Neural progenitor cell (in vitro differentiated cells): ENCODE measurements at places on chromosomes 7 and 10. TPM values are rescaled to one million over a fixed set of nuclear protein-coding genes. Genes with fewer than 3 reads are reported as not detected.

Gene ZNF804B
- not detected in 2 replicates for total RNA-seq

Gene TMEM139
- total RNA-seq, result 0.94 and 5.4 TPM in 2 replicates

GRCh38 chr7:142308326-142308725 is 50.5 kb upstream of the PRSS58 start:
- H3K36me3 ChIP-seq, result no peaks in the 10 kb centered on the region
- no peak overlapping the region for H3K4me3 ChIP-seq
- no peak overlapping the region for H3K27ac ChIP-seq
- H3K27me3 ChIP-seq, result no peaks in the 10 kb centered on the region
- peaks cover 6% of the 10 kb centered on the region for H3K4me1 ChIP-seq

DNA sequence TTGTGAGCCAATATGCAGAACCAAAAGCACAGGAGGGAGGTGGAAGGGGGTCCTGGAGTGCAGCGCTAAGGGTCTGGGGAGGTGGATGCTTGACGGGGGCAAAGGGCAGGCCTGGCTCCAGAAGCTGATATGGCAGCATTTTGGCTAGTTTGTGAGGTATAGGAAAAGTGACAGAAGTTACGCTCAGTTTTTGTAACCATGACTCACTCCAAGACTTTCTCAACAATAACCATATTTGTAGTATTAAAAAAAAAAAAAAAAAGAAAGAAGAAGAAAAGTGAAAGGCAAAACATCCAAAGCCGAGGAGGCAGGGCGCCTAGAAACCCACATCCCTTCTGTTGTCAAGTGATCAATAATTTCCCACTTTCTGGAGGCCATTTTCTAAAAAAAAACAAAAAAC is 92.3 kb downstream of the RNF216 start:
- H3K27me3 ChIP-seq, result no peaks in the 10 kb centered on the region
- no peak for DNase-seq
- no peak overlapping the region for H3K27ac ChIP-seq
- H3K4me3 ChIP-seq, result no peak overlapping the region

Gene NT5C3A
- 34.6 and 72.1 TPM in 2 replicates for total RNA-seq

- H3K27me3 ChIP-seq, result no peaks in the 10 kb centered on the region
- H3K4me1 ChIP-seq, result no peaks in the 10 kb centered on the region
- H3K27ac ChIP-seq, result no peak overlapping the region
- no peak for DNase-seq
- no peaks in the 10 kb centered on the region for H3K36me3 ChIP-seq
- H3K4me3 ChIP-seq, result no peak overlapping the region
These were observed 292.4 kb upstream of the MYO3A start for GRCh38 chr10:25641595-25641994.

GRCh38 chr10:5354068-5354467 is 10.7 kb upstream of the UCN3 start:
- no peaks in the 10 kb centered on the region for H3K36me3 ChIP-seq
- H3K27ac ChIP-seq, result no peak overlapping the region
- no peaks in the 10 kb centered on the region for H3K27me3 ChIP-seq
- H3K4me3 ChIP-seq, result no peak overlapping the region

Gene VENTX
- total RNA-seq, result 1.0 TPM in 1 of 2 replicates, not detected in the other

Gene NPTX2
- total RNA-seq, result 5.6 and 10.5 TPM in 2 replicates

DNA sequence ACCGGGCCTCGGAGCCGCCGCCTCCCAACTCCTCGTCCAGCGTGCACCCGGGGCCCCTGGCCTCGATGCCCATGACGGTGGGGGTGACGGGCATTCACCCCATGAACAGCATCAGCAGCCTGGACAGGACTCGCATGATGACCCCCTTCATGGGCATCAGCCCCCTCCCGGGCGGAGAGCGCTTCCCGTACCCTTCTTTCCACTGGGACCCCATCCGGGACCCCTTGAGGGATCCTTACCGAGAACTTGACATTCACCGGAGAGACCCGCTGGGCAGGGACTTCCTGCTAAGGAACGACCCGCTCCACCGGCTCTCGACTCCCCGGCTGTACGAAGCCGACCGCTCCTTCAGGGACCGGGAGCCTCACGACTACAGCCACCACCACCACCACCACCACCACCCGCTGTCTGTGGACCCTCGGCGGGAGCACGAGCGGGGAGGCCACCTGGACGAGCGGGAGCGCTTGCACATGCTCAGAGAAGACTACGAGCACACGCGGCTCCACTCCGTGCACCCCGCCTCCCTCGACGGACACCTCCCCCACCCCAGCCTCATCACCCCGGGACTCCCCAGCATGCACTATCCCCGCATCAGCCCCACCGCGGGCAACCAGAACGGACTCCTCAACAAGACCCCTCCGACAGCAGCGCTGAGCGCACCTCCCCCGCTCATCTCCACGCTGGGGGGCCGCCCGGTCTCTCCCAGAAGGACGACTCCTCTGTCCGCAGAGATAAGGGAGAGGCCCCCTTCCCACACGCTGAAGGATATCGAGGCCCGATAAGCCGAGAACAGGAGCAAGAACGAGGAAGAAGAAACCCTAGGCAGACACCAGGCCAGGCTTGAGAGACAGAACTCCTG is 341.5 kb upstream of the GALNT17 start:
- peak overlapping the region; percentile 60 for H3K27ac ChIP-seq
- peaks cover 29% of the 10 kb centered on the region for H3K36me3 ChIP-seq
- no peaks in the 10 kb centered on the region for H3K4me1 ChIP-seq
- no peak overlapping the region for H3K4me3 ChIP-seq
- H3K27me3 ChIP-seq, result no peaks in the 10 kb centered on the region
- DNase-seq, result no peak

GRCh38 chr7:34946486-34946885 is 90.8 kb downstream of the DPY19L1 start:
- H3K27me3 ChIP-seq, result no peaks in the 10 kb centered on the region
- peak; percentile 14 for DNase-seq
- H3K4me3 ChIP-seq, result no peak overlapping the region
- H3K36me3 ChIP-seq, result no peaks in the 10 kb centered on the region

Gene JAKMIP3
- 0.31 and 0.37 TPM in 2 replicates for total RNA-seq

DNA sequence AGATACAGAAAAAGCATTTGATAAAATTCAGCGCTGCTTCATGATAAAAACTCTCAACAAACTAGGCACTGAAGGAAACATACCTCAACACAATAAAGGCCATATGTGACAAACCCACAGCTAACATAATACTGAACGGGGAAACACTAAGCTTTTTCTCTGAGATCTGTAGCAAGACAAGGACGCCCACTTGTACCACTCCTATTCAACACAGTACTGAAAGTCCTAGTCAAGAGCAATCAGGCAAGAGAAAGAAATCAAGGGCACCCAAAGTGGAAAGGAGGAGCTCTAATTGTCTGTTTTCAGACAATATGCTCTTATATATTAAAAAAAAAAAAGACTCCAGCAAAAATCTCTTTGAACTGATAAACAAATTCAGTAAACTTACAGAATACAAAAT is 13.3 kb downstream of the DIP2C start:
- no peak overlapping the region for H3K4me3 ChIP-seq
- H3K27me3 ChIP-seq, result no peaks in the 10 kb centered on the region
- H3K36me3 ChIP-seq, result no peaks in the 10 kb centered on the region
- no peak for DNase-seq
- H3K4me1 ChIP-seq, result no peaks in the 10 kb centered on the region

DNA sequence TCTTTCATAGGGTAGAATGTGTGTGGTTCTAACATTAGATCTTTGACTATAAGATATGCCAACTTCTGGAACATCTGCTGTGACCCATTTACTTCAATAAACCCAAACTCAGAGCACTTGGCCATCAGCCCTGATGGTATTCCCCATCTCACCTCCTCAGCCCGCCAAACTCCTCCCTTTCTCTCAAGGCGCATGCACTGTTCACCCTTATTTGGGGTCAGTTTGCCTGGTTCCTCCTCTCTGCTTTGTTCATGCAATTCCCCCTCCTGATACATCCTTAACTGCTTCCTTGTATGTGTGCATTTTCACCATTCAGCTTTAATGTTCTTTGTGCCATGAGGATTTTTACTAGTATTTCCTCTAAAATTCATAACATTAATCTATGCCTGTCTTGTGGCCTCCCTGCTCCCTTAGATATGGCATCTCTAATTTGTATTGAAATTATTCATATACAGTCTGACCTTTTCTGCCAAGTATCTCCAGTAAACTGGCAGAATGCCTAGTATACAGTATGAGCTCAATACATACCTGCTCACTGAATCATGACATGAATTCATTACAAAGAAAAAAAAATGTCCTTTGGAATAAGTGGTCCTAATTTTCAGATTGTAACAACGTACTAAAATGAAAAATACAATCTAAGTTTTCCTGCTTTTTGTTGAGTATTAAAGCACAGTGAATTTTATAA is 336.8 kb upstream of the IGFBP3 start:
- DNase-seq, result no peak
- H3K27ac ChIP-seq, result no peak overlapping the region
- H3K27me3 ChIP-seq, result no peaks in the 10 kb centered on the region
- no peaks in the 10 kb centered on the region for H3K36me3 ChIP-seq
- H3K4me1 ChIP-seq, result no peaks in the 10 kb centered on the region

- H3K27ac ChIP-seq, result no peak overlapping the region
- no peak overlapping the region for H3K4me3 ChIP-seq
- no peaks in the 10 kb centered on the region for H3K4me1 ChIP-seq
- DNase-seq, result no peak
- no peaks in the 10 kb centered on the region for H3K36me3 ChIP-seq
These were observed 574.3 kb downstream of the MAGI2 start for GRCh38 chr7:78879206-78879605.

GRCh38 chr7:108166687-108167086 is 36.5 kb upstream of the LAMB4 start:
- no peak overlapping the region for H3K4me3 ChIP-seq
- H3K27me3 ChIP-seq, result no peaks in the 10 kb centered on the region
- H3K4me1 ChIP-seq, result no peaks in the 10 kb centered on the region
- no peak overlapping the region for H3K27ac ChIP-seq
- no peaks in the 10 kb centered on the region for H3K36me3 ChIP-seq
- no peak for DNase-seq

Gene NODAL
- total RNA-seq, result not detected in 2 replicates

- DNase-seq, result peak; percentile 93
- no peak within 1 kb of the TSS for H3K27ac ChIP-seq
- peak within 1 kb of the TSS; percentile 55 for H3K4me3 ChIP-seq
These were observed at the start of gene NKX1-2 for GRCh38 chr10:124450012-124450782. NKX1-2 (minus strand) TSS chr10:124450035; CDS start chr10:124449943, 92 bp downstream.

DNA sequence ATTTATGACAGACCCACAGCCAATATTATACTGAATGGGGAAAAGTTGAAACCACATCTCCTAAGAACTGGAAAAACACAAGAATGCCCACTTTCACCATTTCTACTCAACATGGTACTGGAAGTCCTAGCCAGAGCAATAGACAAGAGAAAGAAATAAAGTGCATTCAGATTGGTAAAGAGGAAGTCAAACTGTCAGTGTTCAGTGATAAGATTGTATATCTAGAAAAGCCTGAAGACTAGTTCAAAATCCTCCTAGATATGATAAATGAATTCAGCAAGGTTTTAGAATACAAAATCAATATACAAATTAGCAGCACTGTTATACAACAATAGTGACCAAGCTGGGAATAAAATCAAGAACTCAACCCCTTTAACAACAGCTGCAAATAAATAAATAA is 6.9 kb upstream of the ZNF138 start:
- no peaks in the 10 kb centered on the region for H3K36me3 ChIP-seq
- H3K4me1 ChIP-seq, result no peaks in the 10 kb centered on the region
- no peaks in the 10 kb centered on the region for H3K27me3 ChIP-seq
- no peak overlapping the region for H3K27ac ChIP-seq

GRCh38 chr7:77819021-77819420 is 20.4 kb downstream of the PHTF2 start:
- DNase-seq, result no peak
- no peak overlapping the region for H3K4me3 ChIP-seq
- H3K36me3 ChIP-seq, result no peaks in the 10 kb centered on the region
- H3K27me3 ChIP-seq, result no peaks in the 10 kb centered on the region
- H3K4me1 ChIP-seq, result peaks cover under 1% of the 10 kb centered on the region

DNA sequence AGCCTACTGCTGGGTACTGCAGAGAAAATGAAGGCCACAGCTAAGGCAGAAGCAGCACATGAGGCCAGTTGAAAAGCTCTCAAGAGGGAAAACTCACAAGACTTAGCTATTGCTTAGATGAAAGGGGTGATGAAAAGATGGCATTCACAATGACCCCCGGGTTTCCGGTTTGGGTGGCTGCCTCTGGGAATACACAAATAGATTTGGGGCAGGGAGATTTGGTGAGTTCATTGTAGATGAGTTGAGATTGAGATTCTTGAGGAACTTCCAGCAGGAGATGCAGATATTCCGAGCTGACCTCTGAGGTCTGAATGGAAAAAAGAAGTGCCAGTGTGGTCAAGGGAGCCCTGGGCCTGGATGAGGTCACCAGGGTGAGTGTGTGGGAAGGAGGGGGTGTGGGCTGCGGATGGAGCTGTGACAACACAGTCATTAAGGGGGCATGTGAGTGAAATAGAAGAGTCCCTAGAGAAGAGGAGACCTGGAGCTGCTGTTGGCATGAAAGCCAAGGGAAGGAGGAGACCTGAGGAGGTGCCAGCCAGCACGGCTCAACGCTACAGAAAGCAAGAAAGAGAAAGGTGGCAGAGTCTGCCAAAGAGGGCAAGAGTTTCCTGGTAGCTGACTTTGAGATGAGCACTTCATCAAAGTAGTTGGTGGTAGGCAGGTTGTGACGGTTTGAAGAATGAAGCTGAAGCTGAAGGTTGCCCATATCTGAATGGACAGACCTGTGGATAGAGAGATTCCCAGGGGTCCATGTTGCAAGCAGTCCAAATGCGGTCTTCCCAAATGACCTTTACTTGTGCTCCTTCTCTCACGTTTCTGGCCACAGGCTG is 43.7 kb downstream of the HIF1AN start:
- H3K4me3 ChIP-seq, result no peak overlapping the region
- H3K27me3 ChIP-seq, result peaks cover 93% of the 10 kb centered on the region
- no peak overlapping the region for H3K27ac ChIP-seq
- no peaks in the 10 kb centered on the region for H3K4me1 ChIP-seq
- H3K36me3 ChIP-seq, result no peaks in the 10 kb centered on the region
- DNase-seq, result no peak

- H3K27me3 ChIP-seq, result no peaks in the 10 kb centered on the region
- H3K36me3 ChIP-seq, result no peaks in the 10 kb centered on the region
- no peak for DNase-seq
These were observed 208.1 kb downstream of the TCF7L2 start for GRCh38 chr10:113158183-113158582.

GRCh38 chr10:132516771-132517725 is 20.5 kb upstream of the INPP5A start:
- H3K4me1 ChIP-seq, result peaks cover 28% of the 10 kb centered on the region
- peak overlapping the region; percentile 3 for H3K4me3 ChIP-seq
- H3K27ac ChIP-seq, result no peak overlapping the region
- DNase-seq, result peak; percentile 55
- H3K27me3 ChIP-seq, result peaks cover 70% of the 10 kb centered on the region

GRCh38 chr7:28507525-28508282 is 95.4 kb downstream of the CREB5 start:
- no peaks in the 10 kb centered on the region for H3K27me3 ChIP-seq
- no peak overlapping the region for H3K27ac ChIP-seq
- no peak overlapping the region for H3K4me3 ChIP-seq
- no peak for DNase-seq
- no peaks in the 10 kb centered on the region for H3K36me3 ChIP-seq
- H3K4me1 ChIP-seq, result peaks cover 5% of the 10 kb centered on the region

DNA sequence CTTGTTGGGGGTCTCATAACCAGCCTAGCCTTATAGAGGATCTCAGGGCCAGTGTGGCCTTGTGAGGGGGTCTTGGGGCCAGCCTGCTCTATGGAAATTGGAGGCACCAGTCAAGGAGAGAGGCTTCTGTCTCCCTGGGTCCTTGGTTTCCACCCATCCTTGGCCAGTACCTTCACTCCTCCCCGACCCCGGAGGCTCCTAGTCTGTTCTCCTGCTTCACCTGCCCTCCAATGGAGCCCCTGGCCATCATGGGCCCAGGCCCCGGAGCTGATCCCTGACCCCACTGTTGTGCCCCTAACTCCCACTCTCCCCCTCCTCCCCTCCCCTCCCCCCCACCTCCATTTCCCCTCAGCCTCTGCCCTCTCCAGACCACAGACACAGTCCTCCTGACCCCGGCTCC is 29.7 kb downstream of the RASGEF1A start:
- H3K4me3 ChIP-seq, result no peak overlapping the region
- H3K27me3 ChIP-seq, result peaks cover 10% of the 10 kb centered on the region
- no peak for DNase-seq
